ENCODE measurements at places on chromosomes 1 and 21.

DNA sequence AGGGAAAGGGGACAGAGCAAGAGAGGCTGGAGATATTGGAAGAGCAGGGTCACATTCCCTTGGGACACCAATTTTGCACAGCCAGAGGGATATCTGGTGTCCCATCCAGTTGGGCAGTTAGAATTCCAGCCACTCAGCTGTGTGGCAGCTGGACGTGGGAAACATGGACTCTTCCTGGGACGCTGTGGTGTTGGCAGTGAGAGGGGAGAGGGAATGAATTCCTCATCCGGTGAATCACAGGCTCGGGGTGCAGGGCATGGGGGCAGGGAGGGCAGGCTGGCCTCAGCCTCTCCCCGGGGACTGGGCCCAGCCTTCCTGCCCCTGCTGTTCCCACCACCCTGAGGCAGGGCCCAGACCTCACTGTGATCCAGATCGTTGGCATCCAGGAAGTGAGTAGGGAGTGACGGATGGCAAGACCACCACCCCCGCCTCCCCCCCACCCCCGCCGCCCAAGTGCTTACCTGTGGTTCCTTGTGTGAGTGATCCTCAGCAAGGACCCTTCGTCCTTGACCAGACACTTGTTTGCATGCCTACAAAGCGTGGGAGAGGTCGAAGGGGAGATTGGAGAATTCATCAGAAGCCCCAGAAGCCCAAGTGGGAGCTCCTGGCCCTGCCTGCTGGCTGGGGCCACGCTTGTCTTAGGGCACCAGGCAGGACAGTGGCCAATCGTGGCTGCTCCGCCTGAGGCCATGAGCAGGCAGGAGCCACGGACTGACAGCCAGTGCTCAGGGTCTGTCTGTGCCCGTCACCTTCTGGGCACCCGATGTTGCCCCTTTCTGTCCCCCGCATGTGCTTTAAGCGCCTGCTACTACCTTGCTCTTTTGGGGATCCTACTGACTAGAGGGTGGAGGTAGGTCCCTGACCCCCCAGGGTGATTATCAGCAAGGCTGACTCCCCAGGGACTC, 8.7 kb downstream of the WNT3A start:
- no peak for DNase-seq

DNA sequence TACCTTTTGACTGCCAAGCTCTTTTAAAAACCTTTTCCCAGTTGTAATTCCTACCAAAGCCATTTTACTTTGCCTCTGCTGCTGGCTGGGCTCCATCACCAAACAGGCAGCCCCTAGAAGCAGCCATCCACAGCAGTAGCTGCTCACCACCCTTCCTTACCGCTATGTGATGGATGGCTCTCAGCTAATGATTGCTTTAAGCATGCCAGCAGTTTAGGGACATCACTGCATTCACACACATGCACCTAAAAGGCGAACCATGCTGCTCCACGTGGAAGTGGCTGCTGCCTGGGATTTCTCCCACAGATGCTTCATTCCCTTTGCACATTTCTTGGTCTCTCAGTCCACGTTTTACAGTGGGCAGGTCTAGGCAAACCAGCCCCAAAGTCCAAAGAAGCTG, 46.3 kb upstream of the PDE9A start:
- no peak for DNase-seq

GRCh38 chr1:10338047-10338446, 60.8 kb upstream of the PGD start:
- no peak for DNase-seq

DNA sequence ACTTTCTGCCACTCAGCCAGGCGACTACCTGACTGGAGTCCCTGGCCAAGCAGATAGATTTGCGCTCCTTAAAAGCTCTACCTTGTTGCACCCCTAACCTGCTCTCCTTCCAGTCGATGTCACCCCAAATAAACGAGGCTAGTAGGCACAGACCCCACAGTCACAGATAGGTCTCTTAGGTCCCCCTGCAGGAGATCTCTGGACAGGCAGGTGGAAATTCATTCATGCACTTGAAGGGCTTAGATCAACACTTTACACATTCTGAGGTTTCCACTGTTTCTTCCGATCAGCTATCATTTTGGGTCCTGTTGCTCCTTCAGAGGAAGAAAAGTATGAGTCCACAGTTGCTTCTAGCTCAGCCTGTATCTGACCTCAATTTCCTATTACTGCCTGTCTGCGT, 272.6 kb upstream of the FMN2 start:
- DNase-seq, result no peak

- DNase-seq, result peak; percentile 19
Measured at GRCh38 chr1:46724991-46725735, 6.2 kb upstream of the EFCAB14 start.

DNA sequence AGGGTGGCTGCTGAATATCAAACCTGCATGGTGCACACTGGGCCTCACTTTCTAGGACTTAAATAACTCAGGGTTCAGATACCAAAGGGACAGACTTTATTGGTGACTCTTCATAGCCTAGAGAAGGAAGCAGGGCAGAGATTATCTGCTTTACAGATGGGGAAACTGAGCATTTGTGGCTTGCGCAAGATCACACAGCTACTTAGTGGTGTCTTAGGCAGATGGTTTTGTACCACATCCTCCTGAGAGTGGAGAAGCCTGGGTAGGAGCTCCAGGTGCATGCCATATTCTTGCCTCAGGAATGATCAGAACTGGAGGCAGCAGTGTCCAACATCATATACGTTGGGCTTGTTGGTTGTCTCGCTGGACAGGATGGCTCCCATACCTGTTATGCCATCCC, 6.8 kb upstream of the DPH2 start:
- DNase-seq, result no peak

DNA sequence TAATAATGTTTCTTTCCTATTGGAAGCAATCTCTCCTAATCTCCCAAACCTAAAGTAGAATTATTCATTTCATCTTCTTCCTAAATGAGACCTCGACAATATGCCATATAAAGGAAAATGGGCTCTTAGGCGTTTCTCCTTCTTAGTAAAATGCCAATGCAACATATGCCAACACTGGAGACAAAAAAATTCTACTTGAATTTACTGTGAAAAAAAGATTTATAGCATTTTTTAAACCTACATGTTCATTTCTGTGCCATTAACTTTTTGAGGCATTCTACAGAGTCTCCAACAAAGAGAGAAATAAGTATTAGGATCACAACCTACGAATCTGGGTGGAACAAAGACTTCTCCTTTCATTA, 1.3 kb downstream of the WDR47 start:
- DNase-seq, result no peak

DNA sequence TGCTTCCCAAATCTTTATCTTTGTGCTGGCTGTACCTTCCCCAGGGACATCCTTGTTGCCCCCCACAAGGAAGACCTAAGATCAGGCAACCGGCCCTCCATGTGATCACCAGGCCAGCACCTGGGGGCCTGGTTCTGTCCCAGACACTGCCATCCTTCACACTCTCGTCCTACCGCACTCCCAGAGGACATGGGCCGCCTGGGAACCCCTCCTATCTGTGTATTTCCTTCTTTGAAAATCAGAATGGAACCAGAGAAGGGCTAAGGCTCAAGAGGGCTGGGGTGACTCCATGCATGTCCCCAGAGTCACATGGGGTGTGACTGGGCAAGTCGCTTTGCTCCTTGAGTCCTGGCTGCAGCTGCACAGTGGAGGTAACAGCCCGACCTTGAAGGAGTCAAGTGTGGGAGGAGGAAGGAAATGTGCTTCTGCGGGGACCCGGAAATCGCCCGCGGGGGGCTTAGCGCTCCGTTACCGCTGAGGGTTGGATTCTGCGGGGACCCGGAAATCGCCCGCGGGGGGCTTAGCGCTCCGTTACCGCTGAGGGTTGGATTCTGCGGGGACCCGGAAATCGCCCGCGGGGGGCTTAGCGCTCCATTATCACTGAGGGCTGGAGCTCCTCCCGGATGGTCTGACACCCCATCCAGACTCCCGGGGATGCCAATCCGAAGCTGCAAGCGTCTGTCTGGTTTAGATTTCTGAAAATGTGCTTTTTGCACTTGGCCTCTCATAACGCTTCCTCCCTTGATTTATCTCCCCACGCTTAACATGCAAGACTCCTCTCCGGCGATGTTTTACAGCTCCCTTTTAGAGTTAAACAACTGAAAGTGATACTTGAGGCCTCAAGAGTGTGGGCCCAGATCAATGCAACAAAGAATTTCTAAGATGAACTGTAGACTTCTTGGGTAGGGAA, 278.9 kb downstream of the NPHP4 start:
- no peak for DNase-seq

- DNase-seq, result no peak
Measured at GRCh38 chr1:201279313-201279712, 4.0 kb upstream of the PKP1 start.

GRCh38 chr1:17880449-17880848, 125.3 kb downstream of the ACTL8 start:
- DNase-seq, result no peak

DNA sequence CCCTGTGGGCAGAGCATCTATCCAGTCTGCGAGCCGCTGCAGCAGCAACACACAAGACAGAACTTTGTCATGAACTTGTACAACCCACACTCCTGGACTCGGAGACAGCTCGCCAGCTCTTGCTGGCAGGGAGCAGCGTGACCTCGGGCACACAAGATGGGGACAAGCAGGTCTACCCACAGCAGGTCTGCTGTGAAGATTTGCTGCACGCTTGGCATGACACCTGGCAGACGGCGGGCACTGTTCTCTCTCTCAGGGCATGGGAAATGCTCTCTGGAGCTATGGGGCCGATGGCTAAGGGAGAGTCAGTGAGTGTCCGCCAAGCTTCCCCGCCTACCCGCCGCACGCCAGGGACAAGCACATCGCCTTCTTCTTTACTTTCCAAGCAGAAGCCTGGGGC, 90.0 kb downstream of the STUM start:
- DNase-seq, result no peak

DNA sequence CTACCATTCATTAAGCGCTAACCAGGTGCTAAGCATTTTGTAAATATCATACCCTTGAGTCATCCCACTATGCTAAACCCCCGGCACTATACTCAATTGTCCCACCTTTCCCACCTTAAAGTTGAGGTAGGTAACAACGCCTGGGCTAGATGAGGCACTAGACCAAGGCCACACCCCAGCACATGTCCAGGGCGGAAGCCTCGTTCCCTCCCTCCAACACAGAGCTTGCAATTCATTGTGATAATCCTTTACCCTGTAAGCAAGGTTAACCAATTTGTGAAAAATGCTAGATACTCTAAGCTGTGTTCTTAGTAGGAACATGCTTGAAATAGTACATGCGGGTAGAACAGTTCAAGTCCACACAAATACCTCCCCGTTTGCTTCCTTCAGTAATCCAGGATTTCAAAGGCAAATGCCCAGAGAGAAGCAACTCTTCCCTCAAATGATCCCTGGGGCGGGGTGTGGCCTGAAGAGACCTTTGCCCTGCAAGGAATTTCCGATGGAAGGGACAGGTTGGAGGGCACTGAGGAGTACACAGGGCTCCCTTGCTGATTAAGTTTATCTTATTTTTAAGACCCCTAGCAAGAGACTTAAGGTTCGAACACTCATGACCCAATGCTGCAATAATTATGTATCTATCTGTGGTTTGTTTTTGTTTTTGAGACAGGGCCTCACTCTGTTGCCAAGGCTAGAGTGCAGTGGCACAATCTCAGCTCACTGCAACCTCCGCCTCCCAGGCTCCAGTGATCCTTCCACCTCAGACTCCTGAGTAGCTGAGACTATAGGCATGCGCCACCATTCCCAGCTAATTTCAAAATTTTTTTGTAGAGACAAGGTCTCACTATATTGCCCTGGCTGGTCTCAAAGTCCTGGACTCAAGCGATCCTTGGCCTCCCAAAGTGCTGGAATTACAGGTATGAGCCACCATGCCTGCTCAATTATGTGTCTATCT, 2.6 kb downstream of the RSPH1 start:
- DNase-seq, result no peak

GRCh38 chr1:20787840-20788795, 1.0 kb upstream of the HP1BP3 start:
- no peak for DNase-seq

DNA sequence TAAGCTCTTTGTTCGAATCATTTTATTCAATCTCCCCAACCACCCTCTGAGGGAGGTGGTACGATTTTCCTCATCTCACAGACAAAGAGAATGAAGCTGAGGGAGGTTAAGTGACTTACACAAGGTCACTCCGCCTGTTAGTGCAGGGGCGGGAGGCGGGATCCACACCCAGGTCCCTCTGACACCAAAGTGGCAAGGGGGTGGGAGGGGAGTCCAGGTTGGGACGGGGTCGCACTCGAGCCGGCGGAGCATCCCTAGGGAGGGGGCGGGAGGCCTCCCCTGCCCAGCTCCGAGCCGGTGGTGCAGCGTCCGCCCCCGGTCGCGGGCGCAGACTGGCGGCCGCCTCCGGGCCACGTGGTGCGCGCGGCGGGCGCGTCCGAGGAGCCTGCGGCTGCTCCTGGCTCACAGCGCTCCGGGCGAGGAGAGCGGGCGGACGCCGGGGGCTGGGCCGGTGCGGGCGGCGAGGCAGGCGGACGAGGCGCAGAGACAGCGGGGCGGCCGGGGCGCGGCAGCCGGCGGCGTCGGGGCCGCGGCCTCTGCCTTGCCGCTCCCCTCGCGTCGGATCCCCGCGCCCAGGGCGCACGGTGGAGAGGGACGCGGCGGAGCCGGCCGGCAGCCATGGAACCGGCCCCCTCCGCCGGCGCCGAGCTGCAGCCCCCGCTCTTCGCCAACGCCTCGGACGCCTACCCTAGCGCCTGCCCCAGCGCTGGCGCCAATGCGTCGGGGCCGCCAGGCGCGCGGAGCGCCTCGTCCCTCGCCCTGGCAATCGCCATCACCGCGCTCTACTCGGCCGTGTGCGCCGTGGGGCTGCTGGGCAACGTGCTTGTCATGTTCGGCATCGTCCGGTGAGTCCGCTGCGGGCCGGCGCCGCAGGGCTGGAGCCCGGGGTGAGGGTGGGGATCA, at the start of gene OPRD1:
Gene OPRD1 (plus strand): TSS at position 405 of the 903 bp plus-strand sequence. CDS start 214 bp downstream, at position 619.
- no peak for DNase-seq

- DNase-seq, result no peak
Measured at GRCh38 chr1:45246760-45247159, 40.4 kb upstream of the ZSWIM5 start.

DNA sequence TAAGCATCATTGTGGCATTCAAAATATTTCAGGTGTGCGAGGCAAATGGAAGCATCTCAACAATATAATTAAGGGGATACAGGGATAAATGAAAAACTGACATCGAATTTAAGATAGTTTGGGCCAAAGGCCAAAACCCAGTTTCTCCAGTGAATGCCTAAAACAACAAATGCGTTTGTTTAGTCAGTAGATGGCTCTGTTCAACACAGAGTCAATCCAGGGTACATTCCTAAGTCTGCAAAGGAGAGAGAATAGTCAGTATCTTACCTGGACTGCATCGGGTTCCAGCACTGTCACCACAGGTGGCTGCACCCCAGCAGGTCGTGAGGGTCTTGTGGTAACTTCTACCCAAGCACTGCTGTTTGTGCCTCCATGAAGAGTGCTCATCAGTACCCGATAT, 321.1 kb downstream of the KCTD3 start:
- DNase-seq, result no peak

Data from stimulated activated CD8-positive, alpha-beta memory T cell treated with anti-CD3 and anti-CD28 coated beads, Interleukin-12 subunit alpha, Interleukin-12 subunit beta, amount 100 ng/mL, for 4 hours (primary cell).